ENCODE measurements at places on chromosomes 6 and 20. TPM values are rescaled to one million over a fixed set of nuclear protein-coding genes. Genes with fewer than 3 reads are reported as not detected.

DNA sequence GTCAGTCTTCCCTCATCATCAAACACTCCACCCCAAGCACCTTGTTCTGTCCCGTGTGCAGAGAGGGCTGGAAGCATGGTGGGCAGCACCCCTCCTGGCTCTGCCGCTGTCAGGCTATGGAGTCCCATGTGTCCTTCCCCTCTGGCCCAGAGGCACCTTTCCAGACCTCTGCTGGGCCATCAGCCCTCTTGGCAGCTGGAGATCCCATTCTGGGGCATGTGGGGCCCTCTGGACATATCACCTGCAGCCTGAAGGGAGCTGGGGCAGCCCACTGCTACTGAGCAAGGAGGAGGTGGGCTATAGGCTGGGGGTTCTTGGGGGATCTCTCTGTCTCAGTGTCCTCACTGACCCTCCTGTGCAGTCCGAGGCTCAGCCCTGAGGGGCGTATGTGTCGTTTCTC, 42.2 kb downstream of the SUN5 start:
- DNase-seq = no peak

GRCh38 chr6:35181308-35181932, 32.3 kb upstream of the SCUBE3 start:
- no peak for DNase-seq

DNA sequence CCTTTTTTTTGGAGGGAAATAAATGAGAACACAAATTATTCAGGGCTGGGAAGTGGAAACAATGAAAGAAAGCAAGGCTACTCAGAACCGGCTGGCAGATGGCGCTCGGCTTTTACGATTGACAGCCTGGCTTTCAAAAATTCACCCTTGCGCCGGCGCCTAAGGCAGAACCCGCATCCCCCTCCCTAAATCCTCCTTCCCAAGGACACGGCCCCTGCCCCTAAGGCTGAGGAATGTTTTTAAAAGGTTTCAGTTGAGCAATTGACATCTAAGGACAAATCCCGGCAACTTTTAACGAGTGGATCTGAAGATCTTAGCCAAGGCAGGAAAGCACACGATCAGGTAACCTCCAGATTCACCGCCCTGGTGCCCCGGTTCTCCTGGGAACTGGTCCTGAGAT, 16.3 kb downstream of the GNAS start:
- no peak for DNase-seq

DNA sequence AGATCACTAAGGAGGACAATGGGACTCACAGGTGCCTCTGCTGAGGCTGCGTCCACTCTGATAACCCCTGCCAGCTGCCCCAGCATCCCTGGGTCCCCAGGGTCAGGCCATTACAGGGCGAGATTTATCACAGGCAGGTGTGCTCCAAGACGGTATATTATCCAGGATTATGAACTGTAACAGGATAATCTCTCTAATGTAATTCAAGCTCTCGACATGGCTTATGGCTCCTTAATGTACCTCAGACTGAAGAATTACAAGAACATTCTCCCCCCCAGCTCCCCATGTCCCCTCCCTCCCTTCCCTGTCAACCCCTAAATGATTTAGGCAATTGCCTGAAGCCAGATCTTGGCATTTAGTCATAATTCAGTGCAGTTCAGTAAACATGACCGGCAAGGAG, 86.8 kb downstream of the NCR2 start:
- no peak for DNase-seq

DNA sequence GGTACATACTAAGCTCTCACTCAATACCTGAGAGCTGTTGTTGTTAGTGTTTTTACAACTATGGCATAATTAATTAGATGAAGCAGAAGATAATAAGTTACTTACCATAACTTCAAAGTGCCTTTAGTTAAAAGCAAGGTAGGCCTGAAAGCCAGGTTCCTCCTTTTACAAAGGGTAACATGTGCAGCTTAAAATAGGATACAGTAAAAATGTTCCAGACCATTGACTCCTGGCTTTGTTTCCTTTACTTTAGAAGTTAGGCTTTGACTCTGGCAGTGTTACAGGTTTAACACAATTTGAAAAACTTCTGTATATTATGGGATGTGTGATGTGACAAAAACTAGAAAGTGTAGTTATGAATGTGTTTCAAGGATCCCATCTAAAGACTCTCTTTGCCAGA, 522.5 kb downstream of the EPM2A start:
- no peak for DNase-seq

Gene ACTR5
- 11.9 TPM for total RNA-seq

Data from activated naive CD8-positive, alpha-beta T cell treated with anti-CD3 and anti-CD28 coated beads, Interleukin-2, amount 10 ng/mL, durations not matched to agents 7 days and 5 days (primary cell).